NCI-H748 treated with DMSO at 0.1 percent for 48 hours (cell line): ENCODE measurements at places on chromosomes 1 and 21.
A peak's percentile ranks its signal among the peaks of the same experiment; 100 is the strongest.

DNA sequence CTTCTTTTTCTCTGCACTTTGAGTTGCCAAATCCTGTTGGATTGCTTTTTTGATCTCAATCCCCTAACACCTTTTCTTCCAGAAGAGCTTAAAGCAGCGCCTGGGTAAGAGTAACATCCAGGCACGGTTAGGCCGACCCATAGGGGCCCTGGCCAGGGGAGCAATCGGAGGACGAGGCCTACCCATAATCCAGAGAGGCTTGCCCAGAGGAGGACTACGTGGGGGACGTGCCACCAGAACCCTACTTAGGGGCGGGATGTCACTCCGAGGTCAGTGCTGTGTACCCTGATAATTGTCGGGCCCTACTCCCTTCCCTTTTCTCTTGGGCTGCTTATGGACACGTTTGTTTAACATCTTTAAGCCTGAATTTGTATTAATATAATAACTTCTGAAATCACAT, 8.3 kb downstream of the CHTOP start:
- no peak for DNase-seq

GRCh38 chr21:25638660-25639550, at the start of gene JAM2:
Gene JAM2 (plus strand): TSS chr21:25639258. CDS start chr21:25639822, 564 bp downstream.
- no peak for DNase-seq

- peak; percentile 61 for DNase-seq
These were observed 118.0 kb upstream of the BARHL2 start for GRCh38 chr1:90834886-90835660.

- no peak for DNase-seq
These were observed 442 bp upstream of the AHCYL1 start for GRCh38 chr1:109984190-109984455.

GRCh38 chr1:53257454-53258081, 19.2 kb upstream of the MAGOH start:
- DNase-seq: no peak

GRCh38 chr1:31923901-31924535, 14.2 kb downstream of the PTP4A2 start:
- DNase-seq: no peak

DNA sequence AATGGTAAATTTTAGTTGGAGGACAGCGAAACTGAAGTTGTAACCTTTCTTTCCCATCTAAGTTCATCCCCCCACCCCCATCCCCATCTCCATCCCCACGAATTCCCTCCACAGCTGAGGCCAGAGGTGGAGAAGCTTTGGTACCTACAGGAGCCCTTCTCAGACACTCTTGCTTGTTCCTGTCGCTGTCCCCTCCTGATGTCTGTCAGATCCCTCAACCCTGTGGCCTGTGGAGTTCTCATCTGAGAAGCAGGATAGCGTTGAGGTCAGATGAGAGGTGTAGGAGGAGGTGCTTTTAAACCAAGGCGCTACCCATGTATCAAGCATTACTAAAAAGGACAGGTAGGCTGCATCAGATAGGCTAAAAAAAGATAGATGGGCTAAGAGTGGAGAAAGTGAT, 769 bp downstream of the NTPCR start:
- DNase-seq: no peak

GRCh38 chr1:12445257-12445656, 172.8 kb downstream of the DHRS3 start:
- no peak for DNase-seq

GRCh38 chr21:23664193-23664694, 1943.0 kb downstream of the MRPL39 start:
- DNase-seq: no peak

DNA sequence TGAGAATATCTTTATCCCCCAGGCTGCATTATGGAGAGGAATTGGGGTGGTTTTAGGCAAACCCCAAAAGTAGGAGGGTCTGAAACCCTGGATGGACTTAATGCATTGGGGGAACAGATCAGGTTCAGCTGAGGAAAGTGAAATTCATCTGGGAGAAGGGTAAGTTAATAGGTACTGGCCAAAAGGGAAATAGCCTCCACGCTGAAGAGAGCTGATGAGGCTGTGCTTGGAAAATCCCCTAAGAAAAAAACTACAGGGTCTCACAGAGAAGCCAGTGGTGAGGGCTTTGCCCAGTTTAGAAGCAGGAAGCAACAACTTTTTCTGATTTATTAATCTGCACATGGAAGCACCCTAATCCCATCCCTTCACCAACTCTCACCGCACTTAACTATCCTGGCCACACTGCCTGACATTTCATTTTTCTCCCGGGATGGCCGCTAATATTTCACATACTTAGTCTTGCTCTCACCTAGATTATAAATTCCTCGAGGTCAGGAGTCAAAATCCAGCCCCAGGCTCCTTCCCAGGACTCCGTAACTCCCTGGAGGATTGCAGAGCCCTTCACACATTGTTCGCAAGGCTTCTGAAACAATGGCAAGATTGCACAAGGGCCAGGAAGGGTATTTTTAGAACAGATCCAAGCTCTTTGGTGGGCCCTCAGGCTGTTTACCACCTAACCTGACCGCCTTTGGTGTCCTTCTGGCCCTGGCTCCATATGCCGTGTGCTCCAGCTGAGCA, 60.9 kb upstream of the TARBP1 start:
- DNase-seq: no peak

- no peak for DNase-seq
These were observed 3.8 kb downstream of the DDX59 start for GRCh38 chr1:200665861-200666260.

DNA sequence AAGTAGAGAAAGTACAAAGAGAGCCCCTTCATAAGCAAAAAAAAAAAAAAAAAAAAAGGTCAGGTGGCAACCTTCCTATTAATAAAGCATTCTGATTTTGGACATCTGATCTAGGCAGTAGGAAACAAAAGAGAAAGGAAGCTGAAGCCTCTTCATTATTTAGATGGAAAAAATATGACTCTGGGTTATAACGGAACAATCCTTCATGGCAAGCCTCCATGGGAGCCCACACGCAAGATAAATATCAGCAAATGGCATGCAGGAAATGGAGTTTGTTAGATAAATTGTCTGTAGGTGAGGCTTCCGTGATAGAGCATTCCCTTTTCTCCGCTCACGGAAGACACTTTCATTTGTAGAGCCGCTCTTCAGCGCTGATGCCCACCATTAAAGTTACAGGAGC, 381.0 kb downstream of the TTLL7 start:
- no peak for DNase-seq

DNA sequence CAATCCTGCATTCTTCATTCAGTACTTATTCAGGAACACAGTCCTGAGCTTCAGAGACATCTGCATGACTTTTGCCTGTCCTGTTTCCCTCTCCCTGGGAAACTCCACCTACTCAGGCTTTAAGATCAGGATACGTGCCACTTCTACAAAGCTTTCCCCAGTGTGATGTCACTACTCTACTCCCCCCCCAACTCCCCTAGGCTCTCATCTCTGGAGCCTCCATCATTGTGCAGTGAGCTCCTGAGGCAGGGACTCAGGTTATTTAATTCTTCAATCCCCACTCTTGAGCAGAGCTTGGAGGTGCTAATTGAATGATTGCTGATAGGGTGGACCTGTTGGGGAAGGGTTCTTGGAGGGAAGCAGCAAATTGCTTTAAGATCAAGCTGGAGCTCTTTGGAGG, 1.2 kb downstream of the NT5C1A start:
- DNase-seq: no peak

- DNase-seq: no peak
These were observed 58.8 kb downstream of the RAB3GAP2 start for GRCh38 chr1:220213382-220213983.

GRCh38 chr1:181083842-181084605, 4.5 kb upstream of the IER5 start:
- DNase-seq: peak; percentile 75

DNA sequence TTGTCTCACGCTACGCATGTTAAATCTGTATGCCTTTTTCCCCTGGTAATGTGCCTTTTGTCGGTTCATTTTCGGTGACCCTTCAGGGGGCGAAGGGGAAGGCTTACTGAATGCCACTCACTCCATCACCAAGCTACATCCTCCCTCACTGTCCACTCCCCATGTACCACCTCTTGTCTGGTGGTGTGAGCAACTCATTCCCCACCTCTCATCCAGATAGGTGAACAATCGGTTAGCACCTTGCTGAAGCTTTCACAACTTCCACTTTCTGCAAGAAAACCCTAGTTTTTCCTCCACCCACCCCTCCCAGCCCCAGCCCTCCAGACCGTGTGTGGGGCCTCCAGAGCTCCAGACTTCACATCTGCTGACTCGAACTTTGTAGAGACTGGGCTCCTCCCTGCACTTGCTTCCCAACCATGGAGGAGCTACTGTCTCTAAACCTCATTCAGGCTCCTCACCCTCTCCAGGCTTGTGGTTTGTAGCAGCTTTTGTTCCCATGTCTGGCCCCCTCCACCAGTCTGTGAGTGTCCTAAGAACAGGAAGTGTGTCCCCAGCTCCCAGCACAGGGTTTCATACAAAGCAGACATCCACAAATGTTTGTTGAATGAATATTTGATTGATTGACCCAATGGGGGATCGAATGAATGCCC, 48.4 kb upstream of the RUNX3 start:
- DNase-seq: no peak

DNA sequence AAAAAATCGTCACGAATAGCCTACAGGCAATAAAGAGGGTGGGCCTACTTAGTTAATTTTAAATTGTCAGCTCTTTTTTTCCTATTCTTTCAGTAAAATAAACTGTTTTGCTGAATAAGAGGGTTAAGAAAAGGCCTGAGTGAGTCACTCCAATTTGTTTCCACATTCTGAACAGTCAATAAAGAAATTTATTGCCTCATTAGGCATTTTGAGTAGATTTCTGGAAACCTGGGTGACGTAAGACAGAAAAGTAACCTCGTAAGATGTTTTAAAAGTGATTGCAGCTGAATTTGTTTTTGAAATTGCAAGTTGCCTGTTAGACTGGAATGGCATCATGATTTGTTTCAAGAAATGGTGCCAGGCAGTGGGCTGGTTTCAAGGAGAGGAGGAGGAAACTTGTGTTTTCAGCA, 439.3 kb downstream of the USP25 start:
- DNase-seq: no peak

DNA sequence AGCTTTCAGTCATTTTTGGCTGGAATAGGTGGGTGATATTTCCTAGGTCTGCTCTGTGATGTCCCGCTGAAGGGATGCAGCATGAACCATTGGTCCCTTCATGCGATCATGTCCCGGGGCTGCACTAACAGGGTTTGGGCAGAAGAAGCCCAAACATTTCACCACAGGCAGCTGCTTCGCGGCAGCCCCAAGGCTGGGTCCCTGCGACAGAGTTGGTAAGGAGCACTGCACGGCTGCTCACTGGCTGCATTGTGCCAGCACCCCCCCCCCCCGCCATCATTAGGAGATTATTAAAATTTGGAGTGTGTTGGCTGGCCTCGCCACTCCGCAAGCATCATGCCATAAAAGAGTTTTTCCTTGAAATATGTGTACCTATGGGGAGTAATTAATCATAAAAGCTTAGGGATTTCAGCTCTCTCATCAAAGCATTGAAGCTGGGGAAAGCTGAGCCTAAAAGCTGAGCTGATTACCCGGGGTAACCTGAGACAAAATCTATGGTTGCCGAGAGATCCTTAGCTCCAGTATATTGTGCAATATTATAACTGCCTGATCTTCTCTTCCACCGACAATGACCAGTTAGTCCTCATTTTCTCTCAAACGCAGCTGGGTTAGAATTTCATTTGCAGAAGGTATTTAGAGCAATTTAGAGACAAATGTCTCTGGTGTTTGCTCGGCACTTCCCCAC, 62.5 kb downstream of the PEX14 start:
- peak; percentile 77 for DNase-seq

DNA sequence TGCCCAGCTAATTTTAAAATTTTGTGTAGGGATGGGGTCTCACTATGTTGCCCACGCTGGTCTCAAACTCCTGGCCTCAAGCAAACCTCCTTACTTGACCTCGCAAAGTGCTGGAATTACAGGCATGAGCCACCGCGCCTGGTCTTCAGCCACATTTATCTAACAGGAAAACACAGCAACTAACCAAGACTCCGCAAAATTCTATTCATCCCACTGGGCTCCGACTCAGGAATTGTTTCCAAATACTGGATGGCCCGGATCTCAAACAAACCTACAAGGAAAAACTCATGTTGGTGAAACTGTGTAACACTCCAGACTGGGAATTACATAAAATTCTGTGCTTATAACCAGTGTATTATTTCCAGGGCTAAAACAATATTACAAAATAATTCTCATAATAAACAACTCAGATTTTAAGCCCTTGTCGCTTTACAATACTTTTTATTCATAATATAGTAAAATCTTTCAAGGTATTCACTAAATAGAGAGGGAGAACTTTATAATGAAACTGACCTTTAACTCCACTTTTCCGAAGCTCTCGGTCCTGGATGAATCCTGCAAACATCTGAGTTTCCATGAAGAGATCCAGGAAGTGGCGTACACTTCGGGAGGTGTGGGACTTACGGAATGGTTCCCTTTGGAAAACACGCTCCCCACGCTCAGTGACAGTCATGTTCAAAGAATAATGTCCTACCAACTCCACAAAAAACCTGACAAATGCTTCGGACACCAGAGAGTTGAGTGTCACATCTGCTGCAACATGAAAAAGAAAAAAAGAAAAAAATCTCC, 6.0 kb upstream of the BCAS2 start:
- no peak for DNase-seq

- no peak for DNase-seq
These were observed 7.8 kb upstream of the HSD17B7 start for GRCh38 chr1:162782671-162783070.

- no peak for DNase-seq
These were observed 249.9 kb downstream of the NFIA start for GRCh38 chr1:61332196-61332753.

- DNase-seq: no peak
These were observed 112.2 kb upstream of the GJB5 start for GRCh38 chr1:34642679-34643078.

DNA sequence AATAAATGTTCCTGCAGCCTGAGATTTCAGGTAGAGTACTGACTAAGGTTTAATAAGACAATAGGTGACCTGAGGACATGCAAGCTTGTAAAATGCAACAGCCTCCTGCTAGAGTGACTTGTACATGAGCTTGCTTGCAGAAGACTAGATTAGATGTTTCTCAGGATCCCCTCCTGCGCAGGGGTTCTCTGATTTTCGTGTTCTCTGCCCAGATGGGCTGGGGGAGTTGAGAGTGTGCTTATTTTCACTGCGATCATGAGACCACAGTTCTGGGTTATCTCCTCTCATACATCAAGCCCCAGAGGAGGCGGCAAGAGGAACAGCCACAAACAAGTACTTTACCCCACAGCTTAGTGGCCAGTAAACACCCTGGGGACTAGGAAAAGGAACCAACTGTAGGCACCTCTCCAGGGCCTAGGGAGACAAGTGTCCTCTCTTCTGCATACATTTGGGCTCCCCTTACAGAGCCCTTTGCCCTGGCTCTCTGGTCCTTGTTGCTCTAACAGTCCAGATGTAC, 8.0 kb downstream of the TMEM81 start:
- DNase-seq: no peak

GRCh38 chr1:87834151-87834550, 505.5 kb downstream of the LMO4 start:
- DNase-seq: no peak

GRCh38 chr1:202167708-202168415, 7.5 kb upstream of the PTPN7 start:
- no peak for DNase-seq
